ENCODE measurements at places on chromosomes 11 and 22. TPM values are rescaled to one million over a fixed set of nuclear protein-coding genes. Genes with fewer than 3 reads are reported as not detected.
A peak's percentile ranks its signal among the peaks of the same experiment; 100 is the strongest.

DNA sequence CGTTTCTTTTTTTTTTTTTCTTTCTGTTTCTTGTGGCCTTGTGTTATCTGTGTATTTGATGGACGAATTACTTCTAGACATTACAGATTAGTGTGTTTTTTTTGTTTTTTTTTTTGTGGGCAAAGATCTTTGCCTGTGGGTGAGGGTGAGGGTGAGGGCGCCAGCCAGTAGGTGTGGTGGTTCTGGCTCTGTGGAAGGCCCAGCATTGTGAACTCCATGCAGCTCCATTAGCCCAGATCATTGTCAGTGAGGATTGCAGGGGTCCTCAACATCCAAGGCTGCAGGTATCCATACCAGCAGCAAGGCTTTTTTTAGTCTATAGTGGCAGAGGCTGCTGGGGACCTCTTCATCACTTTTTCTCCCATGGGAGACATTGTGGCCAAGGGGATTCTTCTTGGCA lies 13.7 kb downstream of the BIRC2 start:
- H3K27ac ChIP-seq: no peak overlapping the region
- H3K4me1 ChIP-seq: peaks cover 15% of the 10 kb centered on the region
- no peak overlapping the region for H3K4me3 ChIP-seq
- H3K36me3 ChIP-seq: peaks cover 65% of the 10 kb centered on the region
- H3K27me3 ChIP-seq: no peaks in the 10 kb centered on the region

The OR51I1 gene
- not detected for polyA plus RNA-seq

The OR8G1 gene
- polyA plus RNA-seq: not detected

DNA sequence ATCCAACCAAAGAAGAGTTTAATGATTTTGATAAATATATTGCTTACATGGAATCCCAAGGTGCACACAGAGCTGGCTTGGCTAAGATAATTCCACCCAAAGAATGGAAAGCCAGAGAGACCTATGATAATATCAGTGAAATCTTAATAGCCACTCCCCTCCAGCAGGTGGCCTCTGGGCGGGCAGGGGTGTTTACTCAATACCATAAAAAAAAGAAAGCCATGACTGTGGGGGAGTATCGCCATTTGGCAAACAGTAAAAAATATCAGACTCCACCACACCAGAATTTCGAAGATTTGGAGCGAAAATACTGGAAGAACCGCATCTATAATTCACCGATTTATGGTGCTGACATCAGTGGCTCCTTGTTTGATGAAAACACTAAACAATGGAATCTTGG lies 23.9 kb downstream of the KDM4D start:
- no peaks in the 10 kb centered on the region for H3K27me3 ChIP-seq
- no peak overlapping the region for H3K4me3 ChIP-seq
- no peaks in the 10 kb centered on the region for H3K4me1 ChIP-seq
- H3K36me3 ChIP-seq: no peaks in the 10 kb centered on the region
- no peak for DNase-seq
- H3K27ac ChIP-seq: no peak overlapping the region

DNA sequence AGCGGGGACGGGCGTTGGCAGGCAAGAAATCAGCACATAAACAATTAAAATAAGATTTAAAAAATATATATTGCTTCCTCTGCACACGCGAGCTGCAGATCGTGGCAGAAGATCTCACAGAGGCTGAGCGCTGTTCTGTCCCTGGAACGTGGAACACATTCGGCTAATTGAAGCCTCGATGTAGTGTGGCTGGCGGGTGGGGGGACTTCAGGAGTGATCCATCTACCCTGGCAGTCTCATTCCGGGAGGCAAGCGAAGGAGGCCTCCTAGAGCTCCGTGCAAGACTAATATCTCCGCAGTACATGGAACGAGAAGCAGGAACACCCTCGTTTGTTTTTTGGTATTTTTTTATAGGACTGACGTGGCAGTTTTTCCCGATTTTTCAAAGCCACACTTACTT lies 402.4 kb downstream of the MN1 start:
- H3K27ac ChIP-seq: peak overlapping the region; percentile 38
- DNase-seq: peak; percentile 56
- no peaks in the 10 kb centered on the region for H3K4me1 ChIP-seq
- H3K4me3 ChIP-seq: no peak overlapping the region
- no peaks in the 10 kb centered on the region for H3K27me3 ChIP-seq

DNA sequence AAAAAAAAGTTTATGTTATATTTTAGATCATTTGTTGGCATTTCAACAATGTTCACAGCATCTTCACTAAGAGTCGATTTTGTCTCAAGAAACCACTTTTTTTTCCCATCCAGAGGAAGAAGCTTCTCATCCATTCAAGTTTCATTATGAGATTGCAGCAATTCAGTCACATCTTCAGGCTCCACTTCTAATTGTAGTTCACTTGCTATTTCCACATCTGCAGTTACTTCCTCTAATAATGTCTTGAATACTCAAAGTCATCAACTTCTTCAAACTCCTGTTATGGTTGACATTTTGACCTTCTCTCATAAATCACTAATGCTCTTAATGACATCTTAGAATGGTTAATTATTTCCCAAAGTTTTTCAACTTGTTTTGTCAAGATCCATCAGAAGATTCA lies 61.3 kb upstream of the CHORDC1 start:
- H3K4me1 ChIP-seq: no peaks in the 10 kb centered on the region
- no peak for DNase-seq
- no peaks in the 10 kb centered on the region for H3K27me3 ChIP-seq
- H3K27ac ChIP-seq: no peak overlapping the region
- no peak overlapping the region for H3K4me3 ChIP-seq

The ART1 gene
- polyA plus RNA-seq: not detected

- H3K4me1 ChIP-seq: no peaks in the 10 kb centered on the region
- H3K36me3 ChIP-seq: no peaks in the 10 kb centered on the region
- H3K27me3 ChIP-seq: no peaks in the 10 kb centered on the region
- H3K4me3 ChIP-seq: no peak overlapping the region
These were observed 12.0 kb upstream of the RBX1 start for GRCh38 chr22:40939202-40939601.

GRCh38 chr11:24437123-24437522 lies 59.7 kb upstream of the LUZP2 start:
- H3K4me3 ChIP-seq: no peak overlapping the region
- H3K27me3 ChIP-seq: no peaks in the 10 kb centered on the region
- H3K4me1 ChIP-seq: no peaks in the 10 kb centered on the region
- no peak for DNase-seq
- H3K27ac ChIP-seq: no peak overlapping the region

- no peaks in the 10 kb centered on the region for H3K27me3 ChIP-seq
- H3K36me3 ChIP-seq: no peaks in the 10 kb centered on the region
- H3K4me3 ChIP-seq: peak overlapping the region; percentile 75
- H3K4me1 ChIP-seq: no peaks in the 10 kb centered on the region
- H3K27ac ChIP-seq: peak overlapping the region; percentile 83
These were observed 904 bp downstream of the SLC35F2 start for GRCh38 chr11:107857550-107858216.

The SCGB1A1 gene
- 53.9 TPM for polyA plus RNA-seq

The BAD gene
- polyA plus RNA-seq: 137 TPM

The CASP5 gene
- polyA plus RNA-seq: 0.45 TPM

- no peak for DNase-seq
- no peak overlapping the region for H3K4me3 ChIP-seq
- H3K27me3 ChIP-seq: no peaks in the 10 kb centered on the region
- H3K4me1 ChIP-seq: no peaks in the 10 kb centered on the region
- no peaks in the 10 kb centered on the region for H3K36me3 ChIP-seq
These were observed 72.4 kb upstream of the LRRC55 start for GRCh38 chr11:57109331-57109730.

- H3K4me1 ChIP-seq: peaks cover 23% of the 10 kb centered on the region
- DNase-seq: peak; percentile 27
- no peaks in the 10 kb centered on the region for H3K36me3 ChIP-seq
These were observed 472.2 kb downstream of the SOX6 start for GRCh38 chr11:15884141-15884540.

DNA sequence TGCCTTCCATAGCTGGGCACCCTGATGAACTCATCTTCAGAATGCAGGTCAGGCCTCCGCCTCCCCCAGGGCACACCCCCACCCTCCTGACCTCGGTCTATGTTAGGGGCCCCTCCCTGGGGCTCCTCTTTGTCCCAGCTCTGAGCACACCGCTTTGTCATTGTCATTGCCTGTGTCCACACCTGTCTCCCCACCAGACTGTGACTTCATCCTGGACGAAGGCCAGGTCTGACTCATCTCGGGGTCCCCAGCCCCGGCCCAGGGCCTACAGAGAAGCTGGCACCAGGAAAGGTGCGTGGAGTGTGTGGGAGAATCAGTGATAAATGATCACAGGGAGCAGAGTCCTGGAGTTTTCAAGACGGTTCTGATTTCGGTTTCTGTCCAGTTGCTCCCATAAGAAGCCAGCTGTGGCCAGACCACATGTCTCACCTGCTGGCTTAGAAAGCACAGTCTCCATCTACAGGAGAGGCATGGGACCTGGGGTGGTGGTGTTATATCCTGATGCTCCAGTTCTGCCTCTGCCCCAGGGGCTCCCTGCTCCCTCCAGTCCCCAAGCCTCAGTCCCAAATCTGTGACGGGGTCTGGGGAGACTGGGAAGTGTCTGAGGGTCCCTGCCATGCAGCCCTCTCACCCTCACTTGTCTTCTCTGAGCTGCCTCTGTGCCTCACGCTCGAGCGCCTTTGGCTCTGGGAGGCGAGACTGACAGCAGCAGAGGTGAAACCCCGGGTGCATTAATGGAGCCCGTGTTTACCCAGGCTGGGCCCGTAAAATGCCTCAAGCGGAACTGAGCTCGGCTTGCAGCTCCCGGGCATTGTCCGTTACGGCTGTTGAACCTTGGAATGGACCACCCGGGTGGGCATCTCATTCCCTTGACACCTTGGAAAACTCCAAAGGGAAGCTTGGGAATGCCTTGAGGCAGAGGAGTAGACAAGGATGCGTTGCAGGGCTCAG lies 85.5 kb upstream of the WNT11 start:
- H3K27ac ChIP-seq: no peak overlapping the region
- H3K4me1 ChIP-seq: no peaks in the 10 kb centered on the region
- no peaks in the 10 kb centered on the region for H3K27me3 ChIP-seq
- no peak for DNase-seq
- H3K4me3 ChIP-seq: no peak overlapping the region

- H3K27me3 ChIP-seq: peaks cover 36% of the 10 kb centered on the region
- H3K4me3 ChIP-seq: peak overlapping the region; percentile 91
- no peak for DNase-seq
- peak overlapping the region; percentile 80 for H3K27ac ChIP-seq
These were observed 796 bp upstream of the SF3B2 start for GRCh38 chr11:66051371-66051765.

Measured in stomach (tissue), 19 donors.